Heart right ventricle (tissue), 16 donors: ENCODE measurements at places on chromosomes 13 and 19. TPM values are rescaled to one million over a fixed set of nuclear protein-coding genes. Genes with fewer than 3 reads are reported as not detected.

- DNase-seq = no peak
These were observed 420.4 kb downstream of the NDFIP2 start for GRCh38 chr13:79901336-79901735.

Gene RNF113B
- total RNA-seq = not detected

DNA sequence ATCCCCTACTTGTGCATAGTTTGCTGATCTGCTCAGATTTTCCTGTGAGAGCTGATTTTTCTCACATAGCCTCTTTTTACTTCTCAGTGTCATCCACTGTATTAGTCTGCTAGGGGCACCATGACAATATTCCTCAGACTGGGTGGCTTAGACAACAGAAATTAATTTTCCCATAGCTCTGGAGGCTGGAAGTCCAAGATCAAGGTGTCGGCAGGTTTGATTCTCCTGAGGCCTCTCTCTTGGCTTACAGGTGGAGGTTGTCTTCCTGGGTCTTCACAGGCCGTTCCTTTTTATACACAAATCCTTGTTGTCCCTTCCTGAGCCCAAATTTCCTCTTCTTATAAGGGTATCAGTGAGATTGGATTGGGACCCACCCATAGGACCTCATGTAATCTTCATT, 9.2 kb downstream of the LRCH1 start:
- no peak for DNase-seq

Gene ABCC4
- total RNA-seq = 5.7 TPM

DNA sequence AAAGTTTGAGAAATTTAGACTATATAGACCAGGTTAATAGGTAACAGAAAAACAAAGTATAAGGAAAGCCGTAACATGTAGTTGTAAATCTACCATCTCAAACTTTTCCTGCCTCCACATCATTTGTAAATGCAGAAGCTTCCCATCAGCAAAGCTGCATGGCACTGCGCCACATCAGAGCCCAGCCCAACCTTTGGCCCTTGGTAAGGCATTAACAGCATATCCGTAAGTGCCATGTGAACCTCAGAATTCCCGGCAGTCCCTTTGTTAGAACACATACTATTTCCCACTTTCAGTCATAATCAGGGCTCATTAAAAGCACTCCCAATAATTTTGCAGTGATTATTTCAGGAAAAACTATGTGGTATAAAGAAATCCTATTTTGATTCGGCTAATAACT, 51.6 kb downstream of the MPHOSPH8 start:
- DNase-seq = no peak

Gene IGLON5
- not detected for total RNA-seq

DNA sequence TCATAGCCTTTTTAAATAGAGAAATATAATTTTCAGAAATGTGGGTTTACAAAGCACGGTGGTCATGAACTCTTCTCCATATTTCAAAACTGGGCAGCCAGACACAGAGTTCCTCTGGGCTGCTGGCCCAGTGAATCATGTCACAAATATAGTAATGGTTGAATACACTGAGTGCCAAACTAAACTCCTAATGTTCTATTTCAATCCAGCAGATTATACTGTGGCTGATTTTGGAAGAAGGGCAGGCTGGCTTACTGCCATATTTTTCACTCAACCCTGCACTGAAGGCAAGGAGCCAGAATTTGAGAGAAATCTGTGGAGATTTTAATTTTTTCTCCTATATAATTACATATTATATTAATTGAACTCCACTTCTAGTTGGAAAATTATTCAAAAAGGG, 17.0 kb upstream of the PRR20A start:
- DNase-seq = no peak

- DNase-seq = no peak
These were observed 904.5 kb downstream of the SLITRK6 start for GRCh38 chr13:84894749-84895148.
